ENCODE measurements at places on chromosomes 3 and 15.

GRCh38 chr3:89107461-89108290 lies at the start of gene EPHA3:
Gene EPHA3 (plus strand): TSS chr3:89107621. CDS start chr3:89107749, 128 bp downstream.
- no peaks in the 10 kb centered on the region for H3K27me3 ChIP-seq
- H3K4me1 ChIP-seq = no peaks in the 10 kb centered on the region
- H3K36me3 ChIP-seq = no peaks in the 10 kb centered on the region
- no peak within 1 kb of the TSS for H3K27ac ChIP-seq
- no peak for DNase-seq

GRCh38 chr15:78061963-78062427 lies 15.5 kb downstream of the TBC1D2B start:
- H3K27me3 ChIP-seq = no peaks in the 10 kb centered on the region
- peaks cover 68% of the 10 kb centered on the region for H3K4me1 ChIP-seq
- H3K36me3 ChIP-seq = peaks cover 2% of the 10 kb centered on the region
- H3K4me3 ChIP-seq = peak overlapping the region; percentile 51

DNA sequence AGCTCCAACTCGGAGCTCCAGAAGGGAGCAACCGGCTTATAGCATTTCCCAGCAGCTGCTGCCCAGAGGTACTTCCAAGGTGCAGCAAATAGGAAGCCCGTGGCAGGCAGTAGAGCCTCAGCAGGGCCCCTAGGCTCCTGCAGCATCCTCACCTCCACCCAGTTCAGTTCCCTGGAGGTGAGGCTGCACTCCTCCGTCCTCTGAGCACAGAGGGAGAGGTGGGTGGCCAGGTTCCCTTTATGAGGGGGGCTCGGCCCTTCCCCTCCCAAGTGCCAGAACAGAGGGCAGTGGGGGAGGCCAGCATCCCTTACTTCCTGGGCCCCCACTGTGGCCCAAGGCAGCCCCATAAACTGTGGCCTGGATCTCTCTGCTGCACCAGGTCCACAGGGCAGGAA lies 150.2 kb downstream of the ATP10A start:
- DNase-seq = no peak
- no peak overlapping the region for H3K27ac ChIP-seq
- H3K4me3 ChIP-seq = no peak overlapping the region
- H3K27me3 ChIP-seq = no peaks in the 10 kb centered on the region
- no peaks in the 10 kb centered on the region for H3K36me3 ChIP-seq

GRCh38 chr3:155356594-155357370 lies 63.3 kb upstream of the STRIT1 start:
- H3K27ac ChIP-seq = no peak overlapping the region
- H3K4me3 ChIP-seq = no peak overlapping the region
- no peaks in the 10 kb centered on the region for H3K36me3 ChIP-seq
- DNase-seq = peak; percentile 44

DNA sequence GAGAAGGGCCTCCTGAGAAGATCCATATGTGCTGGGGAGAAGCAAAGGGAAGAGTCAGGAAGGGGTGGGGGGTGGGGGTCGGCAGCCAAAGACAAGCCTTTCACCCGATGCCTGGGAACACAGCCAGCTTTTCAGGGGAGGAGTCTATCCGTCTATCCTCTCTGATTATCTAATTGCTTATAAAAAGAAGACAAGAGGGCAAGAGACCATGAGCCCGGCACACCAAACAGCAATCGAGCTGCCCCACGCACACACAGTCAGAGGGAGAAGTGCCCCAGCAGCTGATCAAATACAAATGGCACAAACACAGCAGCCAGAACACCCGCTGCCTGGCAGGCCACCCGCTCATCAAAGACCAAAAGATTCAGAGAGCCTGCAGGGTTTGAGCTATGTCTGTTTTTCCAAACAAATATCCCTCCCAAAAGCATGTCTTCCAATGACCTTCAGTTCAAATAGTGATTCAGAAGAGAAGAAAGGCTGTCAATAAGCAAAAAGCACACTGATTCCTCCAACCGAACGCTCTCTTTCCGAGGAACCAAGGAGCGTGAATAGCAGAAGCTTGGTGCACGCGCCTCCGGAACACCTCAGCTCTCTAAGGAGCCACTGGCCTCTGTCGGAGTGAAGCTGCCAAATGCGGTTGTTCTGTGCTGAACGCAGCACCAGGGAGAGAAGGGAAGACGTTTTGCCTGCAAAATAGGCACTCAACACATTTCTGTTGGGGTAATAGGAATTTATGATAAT lies 419.2 kb downstream of the OCA2 start:
- H3K4me3 ChIP-seq = no peak overlapping the region
- H3K27ac ChIP-seq = no peak overlapping the region
- no peaks in the 10 kb centered on the region for H3K4me1 ChIP-seq
- no peaks in the 10 kb centered on the region for H3K27me3 ChIP-seq
- no peaks in the 10 kb centered on the region for H3K36me3 ChIP-seq
- DNase-seq = no peak

GRCh38 chr3:87247430-87247773 lies 20.3 kb downstream of the CHMP2B start:
- H3K27me3 ChIP-seq = no peaks in the 10 kb centered on the region
- peaks cover 30% of the 10 kb centered on the region for H3K36me3 ChIP-seq
- no peak overlapping the region for H3K27ac ChIP-seq
- no peak overlapping the region for H3K4me3 ChIP-seq
- DNase-seq = no peak

- no peak for DNase-seq
- H3K36me3 ChIP-seq = no peaks in the 10 kb centered on the region
- H3K27ac ChIP-seq = no peak overlapping the region
- H3K27me3 ChIP-seq = no peaks in the 10 kb centered on the region
These were observed 149.1 kb downstream of the TJP1 start for GRCh38 chr15:29672923-29673809.

DNA sequence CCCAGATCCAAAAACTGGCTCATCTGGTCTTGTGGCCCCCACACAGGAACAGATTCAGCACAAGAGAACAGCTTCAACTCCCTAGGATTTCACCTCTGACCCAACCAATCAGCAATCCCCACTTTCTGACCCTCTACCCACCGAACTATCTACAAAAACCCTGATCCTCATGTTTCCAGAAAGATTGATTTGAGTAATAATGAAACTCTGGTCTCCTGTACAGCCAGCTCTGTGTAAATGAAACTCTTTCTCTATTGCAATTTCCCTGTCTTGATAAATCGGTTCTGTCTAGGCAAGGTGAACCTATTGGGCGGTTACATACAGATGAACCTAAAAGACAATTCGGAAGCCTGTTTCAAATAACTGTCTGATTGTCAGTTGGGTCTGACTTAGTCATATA lies 847.6 kb upstream of the ALCAM start:
- H3K4me1 ChIP-seq = no peaks in the 10 kb centered on the region
- no peaks in the 10 kb centered on the region for H3K27me3 ChIP-seq
- no peak for DNase-seq
- no peak overlapping the region for H3K4me3 ChIP-seq
- no peaks in the 10 kb centered on the region for H3K36me3 ChIP-seq

GRCh38 chr3:9785602-9786001 lies 6.7 kb downstream of the TADA3 start:
- no peak for DNase-seq
- no peak overlapping the region for H3K4me3 ChIP-seq
- peaks cover 10% of the 10 kb centered on the region for H3K4me1 ChIP-seq

DNA sequence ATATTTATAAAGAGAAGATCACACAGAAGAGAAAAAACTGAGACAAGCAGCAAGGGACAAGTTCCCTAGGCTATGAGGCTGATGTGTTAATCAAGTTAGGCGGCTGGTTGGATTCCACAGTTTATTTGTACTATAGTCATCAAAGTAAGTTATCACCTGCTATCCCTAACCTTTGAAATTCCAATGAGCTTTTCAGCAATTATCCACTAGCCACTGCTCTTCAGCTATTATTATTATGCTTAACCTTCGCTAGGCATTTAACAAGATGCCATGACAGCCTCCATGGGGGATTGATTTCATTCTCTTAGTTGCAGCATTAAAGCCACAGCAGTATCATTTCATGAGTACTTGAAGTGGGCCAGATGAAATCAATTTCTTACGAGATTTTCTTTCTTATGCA lies 699.5 kb upstream of the NAALADL2 start:
- H3K27me3 ChIP-seq = no peaks in the 10 kb centered on the region
- no peak overlapping the region for H3K27ac ChIP-seq
- no peak for DNase-seq
- H3K4me1 ChIP-seq = no peaks in the 10 kb centered on the region

GRCh38 chr15:85753261-85753660 lies 41.5 kb downstream of the KLHL25 start:
- no peak for DNase-seq
- H3K4me1 ChIP-seq = no peaks in the 10 kb centered on the region
- peaks cover 12% of the 10 kb centered on the region for H3K36me3 ChIP-seq
- H3K4me3 ChIP-seq = no peak overlapping the region
- H3K27ac ChIP-seq = no peak overlapping the region

- no peak overlapping the region for H3K4me3 ChIP-seq
- no peaks in the 10 kb centered on the region for H3K4me1 ChIP-seq
- DNase-seq = no peak
- no peaks in the 10 kb centered on the region for H3K36me3 ChIP-seq
These were observed 124.2 kb downstream of the TFG start for GRCh38 chr3:100833483-100833882.

DNA sequence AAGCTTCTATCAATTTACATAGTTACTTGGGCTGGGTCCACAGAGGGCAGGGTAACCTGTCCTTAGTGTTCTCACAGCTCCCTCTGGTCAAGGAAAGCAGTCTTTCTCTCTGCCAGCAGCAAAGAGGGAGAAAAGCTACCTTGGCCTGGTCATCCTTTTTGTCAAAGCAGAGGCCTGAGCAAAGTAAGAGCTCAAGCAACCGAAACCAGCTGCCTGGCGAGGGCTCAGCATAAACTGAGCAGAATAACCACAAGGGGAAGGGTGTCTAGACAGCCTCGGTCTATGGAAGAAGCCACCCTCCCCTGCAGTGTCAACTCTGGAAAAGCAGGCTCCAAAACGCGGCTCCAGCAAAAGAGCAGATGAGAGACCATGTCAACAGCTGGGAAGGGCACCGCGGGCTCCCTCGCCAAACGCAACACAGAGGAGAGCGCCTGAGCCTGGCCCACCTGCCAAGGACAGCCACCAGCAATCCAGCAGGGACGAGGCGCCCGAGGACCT lies 17.4 kb downstream of the LRIG1 start:
- H3K4me1 ChIP-seq = peaks cover 56% of the 10 kb centered on the region
- DNase-seq = no peak
- H3K4me3 ChIP-seq = no peak overlapping the region
- H3K27me3 ChIP-seq = no peaks in the 10 kb centered on the region
- H3K27ac ChIP-seq = no peak overlapping the region

GRCh38 chr3:40504636-40505430 lies 1.0 kb upstream of the ZNF620 start:
- peaks cover 27% of the 10 kb centered on the region for H3K4me1 ChIP-seq
- peaks cover 5% of the 10 kb centered on the region for H3K36me3 ChIP-seq
- H3K27ac ChIP-seq = no peak overlapping the region
- no peak overlapping the region for H3K4me3 ChIP-seq
- no peaks in the 10 kb centered on the region for H3K27me3 ChIP-seq

- no peak for DNase-seq
- H3K4me3 ChIP-seq = no peak overlapping the region
- H3K36me3 ChIP-seq = no peaks in the 10 kb centered on the region
- no peak overlapping the region for H3K27ac ChIP-seq
- H3K4me1 ChIP-seq = no peaks in the 10 kb centered on the region
These were observed 30.5 kb downstream of the OXSM start for GRCh38 chr3:25820366-25820765.

DNA sequence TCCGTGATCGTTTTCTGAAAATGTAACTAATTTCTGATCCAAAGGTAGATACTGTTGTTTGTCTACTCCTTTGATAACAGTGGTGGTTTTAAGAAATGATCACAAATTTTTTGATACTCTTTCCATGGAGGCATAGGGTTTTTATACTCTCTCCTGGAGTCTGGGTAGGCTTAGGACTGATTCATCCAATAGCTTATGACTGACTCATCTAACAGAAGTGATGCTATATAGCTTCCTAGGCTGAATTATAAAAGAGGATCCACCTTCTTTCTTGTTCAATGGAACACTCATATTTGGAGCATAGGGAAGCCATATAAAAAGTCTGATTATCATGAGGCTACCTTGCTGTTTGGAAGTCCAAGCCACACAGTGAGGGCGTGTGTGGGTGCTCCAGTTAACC lies 84.3 kb downstream of the CHST2 start:
- no peak overlapping the region for H3K4me3 ChIP-seq
- no peaks in the 10 kb centered on the region for H3K27me3 ChIP-seq
- H3K4me1 ChIP-seq = peaks cover 65% of the 10 kb centered on the region
- H3K36me3 ChIP-seq = no peaks in the 10 kb centered on the region
- no peak overlapping the region for H3K27ac ChIP-seq

- H3K4me1 ChIP-seq = no peaks in the 10 kb centered on the region
- no peak overlapping the region for H3K4me3 ChIP-seq
- no peaks in the 10 kb centered on the region for H3K36me3 ChIP-seq
- H3K27ac ChIP-seq = no peak overlapping the region
- H3K27me3 ChIP-seq = no peaks in the 10 kb centered on the region
These were observed 31.7 kb upstream of the CMTM7 start for GRCh38 chr3:32359766-32360492.

GRCh38 chr3:120263792-120264191 lies 21.2 kb downstream of the GPR156 start:
- H3K27ac ChIP-seq = no peak overlapping the region
- H3K4me1 ChIP-seq = no peaks in the 10 kb centered on the region
- peaks cover 4% of the 10 kb centered on the region for H3K27me3 ChIP-seq
- no peak for DNase-seq

DNA sequence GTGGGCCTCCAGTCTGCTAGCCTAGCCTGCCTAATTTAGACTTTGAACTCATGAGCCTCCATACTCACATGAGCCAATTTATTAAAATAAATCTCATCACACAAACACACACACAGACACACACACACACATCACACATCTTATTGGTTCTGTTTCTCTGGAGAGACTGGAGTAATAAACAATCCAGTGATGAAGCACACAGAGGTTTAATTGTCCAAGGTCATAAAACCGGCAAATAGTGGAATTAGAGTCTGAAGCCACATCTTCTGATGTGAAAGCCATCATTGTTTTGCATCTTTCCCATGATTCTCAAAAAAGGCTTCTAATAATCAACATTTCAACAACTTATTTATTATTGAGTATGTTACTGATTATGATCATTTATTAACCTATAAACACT lies 249.4 kb upstream of the KCNH8 start:
- no peak overlapping the region for H3K4me3 ChIP-seq
- peaks cover 7% of the 10 kb centered on the region for H3K27me3 ChIP-seq
- DNase-seq = no peak
- H3K27ac ChIP-seq = no peak overlapping the region

DNA sequence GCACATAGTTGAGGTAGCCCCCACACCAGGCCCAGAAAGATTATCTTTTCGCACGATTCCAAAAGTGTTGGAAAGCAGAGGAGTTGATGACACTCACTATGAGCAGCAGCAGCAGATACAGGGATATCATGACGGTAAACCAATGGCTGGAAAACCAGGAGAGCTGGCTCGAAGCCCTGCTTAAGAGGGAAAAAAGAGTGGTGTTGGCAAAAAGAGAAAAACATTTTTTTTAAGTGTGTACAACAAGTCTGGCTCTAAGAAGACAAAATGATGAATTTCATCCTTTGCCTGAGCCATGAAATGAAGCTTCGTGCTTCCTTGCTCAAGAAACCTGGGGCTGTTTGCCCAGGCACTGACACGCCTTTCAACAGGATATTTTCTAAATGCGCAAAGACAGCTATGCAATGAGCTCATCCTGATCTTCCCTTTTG lies 27.3 kb downstream of the PARP16 start:
- H3K27ac ChIP-seq = no peak overlapping the region
- no peaks in the 10 kb centered on the region for H3K4me1 ChIP-seq
- peaks cover 54% of the 10 kb centered on the region for H3K36me3 ChIP-seq
